ENCODE measurements at places on chromosomes 12 and 14.
A peak's percentile ranks its signal among the peaks of the same experiment; 100 is the strongest.

GRCh38 chr12:50157259-50157658 is 9.9 kb downstream of the CERS5 start:
- no peak for DNase-seq

DNA sequence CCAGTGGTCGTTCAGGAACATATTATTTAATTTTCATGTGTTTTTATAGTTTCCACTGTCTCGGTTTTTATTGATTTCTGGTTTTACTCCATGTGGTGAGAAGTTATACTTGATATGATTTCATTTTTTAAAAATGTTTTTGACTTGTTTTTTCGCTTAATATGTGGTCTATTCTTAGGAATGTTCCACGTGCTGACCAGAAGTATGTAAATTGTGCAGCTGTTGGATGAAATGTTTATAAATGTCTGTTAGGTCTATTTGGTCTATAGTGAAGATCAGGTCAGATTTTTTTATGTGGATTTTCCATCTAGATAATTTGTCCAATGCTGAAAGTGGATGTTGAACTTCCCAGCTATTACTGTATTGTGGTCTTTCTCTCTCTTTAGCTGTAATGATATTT is 433.8 kb upstream of the MIS18BP1 start:
- DNase-seq = no peak

- no peak for DNase-seq
Measured at GRCh38 chr14:52583544-52583943, 30.9 kb downstream of the GPR137C start.

GRCh38 chr12:19547271-19547671 is 108.0 kb downstream of the AEBP2 start:
- no peak for DNase-seq

- DNase-seq = no peak
Measured at GRCh38 chr12:120316798-120317223, 10.8 kb downstream of the PLA2G1B start.

GRCh38 chr12:42612231-42612613 is 22.7 kb upstream of the PRICKLE1 start:
- DNase-seq = no peak

GRCh38 chr12:132560614-132561426 is 49.6 kb downstream of the LRCOL1 start:
- peak; percentile 74 for DNase-seq

- no peak for DNase-seq
Measured at GRCh38 chr12:48779869-48780268, 9.0 kb downstream of the ADCY6 start.

GRCh38 chr12:47817272-47818006 is 2.3 kb downstream of the HDAC7 start:
- DNase-seq = no peak

DNA sequence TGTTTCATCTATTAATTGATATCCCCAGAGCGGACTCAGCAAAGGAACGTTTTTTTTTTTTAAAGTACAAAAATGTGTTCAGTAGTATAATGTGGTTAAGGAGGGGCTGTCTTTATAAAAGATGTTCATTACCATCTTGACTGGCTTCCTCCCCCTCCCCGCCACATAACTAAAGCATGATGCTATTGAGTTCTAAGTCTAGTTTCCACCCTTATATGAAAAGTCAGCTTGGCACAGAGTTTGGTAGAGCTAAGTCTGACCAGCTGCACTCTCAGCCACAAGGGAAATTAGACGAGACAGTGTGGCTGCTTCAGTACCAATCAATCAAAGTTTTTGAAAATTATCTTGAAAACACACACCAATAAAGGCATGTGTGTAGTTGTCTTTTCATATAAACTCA is 1.9 kb upstream of the MYBPC1 start:
- DNase-seq = no peak

- no peak for DNase-seq
Measured at GRCh38 chr12:86137936-86138335, 118.3 kb downstream of the MGAT4C start.

DNA sequence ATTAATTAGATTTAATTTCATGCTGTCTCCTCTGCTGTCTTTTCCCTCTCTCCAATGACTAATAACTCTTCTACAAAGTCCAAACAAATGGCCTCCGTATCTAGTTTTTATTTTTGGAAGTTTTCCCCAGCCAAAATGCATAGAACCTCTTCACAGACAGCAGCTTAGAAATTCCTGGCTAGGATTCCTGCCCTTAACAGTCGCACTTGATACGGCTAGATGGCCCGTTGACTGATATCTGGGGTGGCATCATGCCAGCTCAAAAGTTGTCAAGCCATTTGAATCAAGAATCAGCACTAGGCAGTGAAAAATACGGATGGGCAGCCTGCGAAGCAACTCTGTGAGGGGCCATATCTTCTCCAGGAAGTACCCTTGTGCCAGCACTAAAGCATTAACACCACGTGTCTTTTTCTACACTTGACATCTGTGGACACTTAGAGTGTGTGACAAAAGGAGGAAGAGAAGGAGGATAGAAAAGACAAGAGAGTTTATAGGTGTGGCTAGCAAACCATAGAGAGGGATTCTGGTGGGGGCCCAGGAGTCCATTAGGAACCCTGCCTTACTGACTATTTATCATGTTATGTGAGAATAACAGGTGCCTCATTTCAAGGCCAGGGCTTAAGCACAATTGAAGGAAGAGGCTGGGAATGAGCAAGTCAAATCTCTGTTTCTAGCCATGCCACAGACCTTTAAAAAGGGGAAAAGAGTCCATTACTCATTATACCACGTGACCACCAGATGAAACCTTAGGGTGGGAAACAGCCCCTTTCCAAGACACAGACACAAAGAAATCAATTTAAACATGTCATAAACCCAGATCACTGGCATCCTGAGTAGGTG is 39.2 kb upstream of the KRR1 start:
- no peak for DNase-seq

DNA sequence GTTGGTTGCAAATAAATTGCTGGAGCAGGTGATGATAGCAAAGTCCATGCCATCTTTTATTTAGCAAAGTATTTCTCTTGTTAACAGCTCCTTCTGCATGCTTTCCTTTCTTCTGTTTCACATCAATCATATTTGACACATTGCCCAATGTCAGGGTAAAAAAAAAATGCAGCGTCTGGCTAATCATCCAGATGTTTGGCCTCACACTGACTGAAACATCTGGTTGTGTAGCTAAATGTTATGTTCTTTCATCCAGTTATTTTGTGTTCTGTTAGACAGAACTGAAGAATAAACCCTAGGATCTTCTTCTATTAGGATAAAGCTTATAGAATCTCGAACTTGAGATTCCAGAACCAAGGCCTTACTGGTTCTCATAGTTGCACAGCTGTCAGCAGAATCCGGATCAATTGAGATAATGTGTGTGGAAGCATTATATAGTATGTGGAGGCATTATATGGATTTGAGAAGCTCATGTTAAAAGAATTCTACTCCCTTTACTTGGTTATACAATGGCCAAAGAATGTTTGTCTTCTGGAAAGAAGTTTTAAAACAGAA is 859.2 kb downstream of the DIO2 start:
- DNase-seq = no peak

- no peak for DNase-seq
Measured at GRCh38 chr14:104401785-104402184, 177.8 kb upstream of the C14orf180 start.

GRCh38 chr12:24378548-24379407 is 429.3 kb upstream of the SOX5 start:
- DNase-seq = no peak

DNA sequence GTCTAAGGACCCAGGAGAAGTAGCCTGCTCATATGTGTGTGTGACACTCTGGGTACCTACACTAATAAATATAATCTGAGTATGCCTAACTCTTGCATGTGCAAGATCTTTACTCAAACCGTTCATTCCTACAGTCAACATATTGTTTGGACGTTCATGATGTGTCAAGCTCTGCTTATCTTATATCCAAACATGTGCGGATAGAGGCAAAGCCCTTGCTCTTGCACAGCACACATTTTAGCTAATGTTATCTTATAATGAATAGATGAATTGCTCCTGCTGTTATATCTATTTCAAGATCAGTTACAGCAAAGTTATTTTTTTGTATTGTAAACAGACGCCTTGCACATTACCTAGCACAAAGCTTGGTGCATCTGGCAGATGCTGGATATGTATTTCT is 228.4 kb upstream of the FLRT2 start:
- no peak for DNase-seq

- no peak for DNase-seq
Measured at GRCh38 chr14:85079842-85080730, 449.9 kb upstream of the FLRT2 start.

DNA sequence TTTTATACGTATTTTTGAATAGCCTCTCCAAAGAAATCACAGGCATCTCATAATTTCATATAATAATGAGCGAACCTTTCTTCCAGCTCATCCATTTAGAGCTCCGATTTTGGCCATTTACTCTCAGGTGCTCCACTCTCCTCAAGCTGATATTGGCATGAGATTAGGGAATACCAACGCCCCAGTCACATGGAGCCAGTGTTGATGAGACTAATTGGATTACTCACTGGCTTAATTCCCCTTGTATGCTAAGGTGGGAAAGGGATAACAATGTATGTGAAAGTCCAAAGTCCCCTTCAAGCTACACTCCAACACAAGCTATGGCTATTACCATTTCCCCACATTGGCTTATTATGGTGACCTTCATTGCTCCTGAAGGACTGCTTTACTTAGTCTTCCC is 76.6 kb upstream of the NAV3 start:
- DNase-seq = no peak

DNA sequence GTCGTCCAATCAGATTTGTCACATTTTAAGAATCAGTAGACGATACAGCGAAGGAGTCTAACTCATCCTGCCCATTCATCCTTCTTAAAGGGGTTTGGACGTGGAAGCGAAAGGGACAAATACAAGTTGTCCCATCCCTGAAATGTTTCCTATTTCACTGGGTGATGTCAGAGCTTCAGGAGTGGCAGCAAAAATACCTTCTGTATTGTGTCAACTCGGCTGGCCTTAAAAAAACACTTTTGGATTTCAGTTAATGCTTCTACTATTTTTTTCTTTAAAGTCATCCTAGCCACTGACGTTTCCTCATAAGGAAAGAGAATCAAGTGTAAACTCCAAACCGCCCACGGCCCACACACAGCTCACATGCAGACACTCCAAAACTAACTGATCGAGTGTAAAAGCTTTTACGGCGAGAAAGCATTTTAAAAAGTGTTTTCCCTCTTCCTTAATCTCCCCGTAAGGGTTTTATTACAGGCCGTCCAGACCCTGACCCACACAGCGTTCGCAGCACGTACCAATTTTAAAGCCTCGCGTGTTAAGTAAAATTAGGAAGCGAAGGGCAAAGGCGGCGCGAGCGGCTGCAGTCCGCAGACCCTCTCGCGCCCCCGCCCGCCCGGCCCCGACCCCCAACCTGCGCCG is 593 bp downstream of the CFL2 start:
- no peak for DNase-seq

DNA sequence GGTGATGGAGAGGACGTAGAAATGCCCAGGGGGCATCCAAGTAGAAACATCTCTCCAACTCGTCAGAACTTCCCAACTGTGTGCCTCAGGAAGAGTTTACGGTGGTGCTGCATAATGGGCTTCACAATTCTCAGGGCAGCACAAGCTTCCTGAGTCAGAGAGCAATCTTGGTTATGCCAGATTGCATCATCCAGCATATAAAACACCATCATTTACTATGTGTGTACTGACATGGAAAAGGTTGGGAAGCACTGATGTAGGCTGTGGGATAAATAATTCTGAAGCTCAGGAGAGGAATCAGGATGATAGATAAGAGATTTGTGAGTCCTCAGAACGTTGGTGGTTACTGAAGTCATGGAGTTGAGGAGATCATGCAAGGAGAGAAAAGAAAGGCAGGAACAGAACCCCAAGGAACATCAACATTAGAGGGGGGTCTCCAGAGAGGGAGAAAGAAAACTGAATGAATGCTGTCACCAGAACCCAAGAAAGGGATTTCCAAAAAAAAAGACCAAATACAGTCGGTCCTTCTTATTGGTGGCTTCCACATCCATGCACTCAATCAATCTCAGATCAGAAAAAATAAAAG is 4.7 kb upstream of the NCKAP5L start:
- no peak for DNase-seq

GRCh38 chr14:102341566-102341965 is 21.1 kb downstream of the CINP start:
- DNase-seq = no peak

GRCh38 chr14:101525640-101526527 is 35.4 kb upstream of the DIO3 start:
- no peak for DNase-seq

DNA sequence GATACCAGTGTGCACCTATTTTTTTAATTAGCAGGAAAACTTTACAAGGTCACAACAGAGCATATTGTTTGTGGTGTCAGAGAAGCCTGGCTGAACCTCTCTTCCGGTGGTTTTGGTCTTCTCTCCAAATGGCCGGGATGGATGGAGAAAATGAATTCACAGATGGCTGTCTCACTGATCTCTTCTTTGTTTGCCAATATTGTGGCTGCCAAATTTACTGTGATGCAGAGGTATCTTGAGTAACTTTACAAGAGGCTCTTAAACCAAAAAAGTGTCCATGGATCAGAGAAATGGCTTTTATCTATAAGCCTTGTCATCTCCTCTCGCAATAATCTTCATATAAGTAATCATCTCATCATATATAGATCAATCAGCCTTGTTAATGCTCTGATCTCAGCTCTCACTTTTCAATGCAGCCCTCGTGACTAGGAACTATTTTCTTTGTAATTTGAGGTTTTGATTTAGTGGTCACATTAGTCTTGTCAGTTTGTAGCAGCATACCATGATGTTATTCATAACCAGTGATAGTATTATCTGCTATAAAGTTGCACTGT is 308.1 kb downstream of the EGLN3 start:
- no peak for DNase-seq

Data from CD4-positive, alpha-beta T cell treated with Interleukin-4 for 1 hour (primary cell).